ENCODE measurements at places on chromosomes 6 and 20. TPM values are rescaled to one million over a fixed set of nuclear protein-coding genes. Genes with fewer than 3 reads are reported as not detected.

DNA sequence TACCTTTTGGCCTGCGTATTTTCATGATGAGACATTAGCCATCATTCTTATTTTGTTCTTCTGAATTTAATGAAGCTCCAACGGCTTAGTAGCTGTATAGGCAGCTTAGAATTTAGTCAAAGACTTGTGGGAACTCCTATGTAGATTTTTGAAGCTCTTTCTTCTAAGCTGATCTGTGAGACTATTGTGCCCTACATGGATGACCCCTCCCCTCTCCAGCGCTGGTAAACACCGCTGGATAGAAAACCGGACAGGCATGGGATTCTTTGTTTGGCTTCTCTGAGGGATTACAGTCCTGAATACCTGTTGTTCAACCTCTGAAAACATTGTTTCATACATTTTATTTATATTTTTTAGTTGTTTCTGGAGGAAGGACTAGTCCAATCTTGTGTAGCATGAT, 1353.4 kb downstream of the GRIK2 start:
- DNase-seq: no peak
- H3K27me3 ChIP-seq: no peaks in the 10 kb centered on the region
- H3K4me1 ChIP-seq: no peaks in the 10 kb centered on the region
- no peaks in the 10 kb centered on the region for H3K36me3 ChIP-seq
- no peak overlapping the region for H3K27ac ChIP-seq
- H3K4me3 ChIP-seq: no peak overlapping the region

DNA sequence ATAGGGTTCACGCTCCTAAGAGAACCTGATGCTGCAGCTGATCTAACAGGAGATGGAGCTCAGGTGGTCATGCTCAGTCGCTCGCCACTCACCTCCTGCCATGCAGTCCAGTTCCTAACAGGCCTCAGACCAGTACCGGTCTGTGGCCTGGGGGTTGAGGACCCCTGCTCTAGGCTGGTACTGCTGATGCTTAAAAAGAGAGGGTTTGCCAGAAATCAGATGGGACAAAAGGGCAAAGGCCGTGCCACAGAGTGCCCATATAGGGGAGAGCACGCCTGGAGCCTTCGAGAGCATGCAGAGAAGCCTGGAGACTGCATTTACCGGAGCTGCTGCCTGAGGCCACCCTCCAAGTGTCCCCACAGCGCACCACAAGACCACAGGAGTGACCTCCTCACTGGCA, 75.5 kb downstream of the PTPN1 start:
- peaks cover 94% of the 10 kb centered on the region for H3K36me3 ChIP-seq
- H3K27ac ChIP-seq: no peak overlapping the region
- H3K27me3 ChIP-seq: no peaks in the 10 kb centered on the region
- H3K4me1 ChIP-seq: no peaks in the 10 kb centered on the region
- DNase-seq: no peak

DNA sequence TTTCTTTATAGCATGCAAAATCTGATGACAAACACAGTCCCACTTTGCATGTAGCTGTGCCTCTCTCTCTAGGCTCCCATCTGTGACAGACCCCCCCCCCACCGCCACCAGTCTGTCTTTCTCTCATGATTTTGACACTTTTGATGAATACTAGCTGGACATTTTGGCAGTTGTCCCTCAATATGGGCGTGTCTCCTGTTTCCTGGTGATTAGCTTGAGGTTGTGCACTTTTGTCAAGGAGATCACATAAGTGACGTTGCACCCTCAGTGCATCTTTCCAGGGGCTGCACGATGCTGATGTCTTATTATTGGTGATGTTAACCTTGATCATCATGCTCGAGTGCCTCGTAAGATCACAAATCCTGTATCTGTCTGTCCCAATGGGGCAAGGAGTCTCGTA, 155.1 kb downstream of the EYA2 start:
- no peak for DNase-seq
- H3K27ac ChIP-seq: no peak overlapping the region
- H3K27me3 ChIP-seq: no peaks in the 10 kb centered on the region
- H3K36me3 ChIP-seq: no peaks in the 10 kb centered on the region
- H3K4me1 ChIP-seq: no peaks in the 10 kb centered on the region

GRCh38 chr20:7291946-7292345, 524.5 kb downstream of the BMP2 start:
- no peaks in the 10 kb centered on the region for H3K4me1 ChIP-seq
- no peaks in the 10 kb centered on the region for H3K36me3 ChIP-seq
- H3K4me3 ChIP-seq: no peak overlapping the region
- no peaks in the 10 kb centered on the region for H3K27me3 ChIP-seq
- no peak for DNase-seq

Gene SEL1L2
- 1.5 TPM for total RNA-seq

GRCh38 chr6:80329496-80329895, 223.0 kb downstream of the BCKDHB start:
- peaks cover 23% of the 10 kb centered on the region for H3K4me1 ChIP-seq
- no peak for DNase-seq
- no peaks in the 10 kb centered on the region for H3K36me3 ChIP-seq
- H3K27ac ChIP-seq: no peak overlapping the region
- H3K27me3 ChIP-seq: no peaks in the 10 kb centered on the region

Gene SERINC3
- 89.5 TPM for total RNA-seq

- H3K4me1 ChIP-seq: no peaks in the 10 kb centered on the region
- no peaks in the 10 kb centered on the region for H3K27me3 ChIP-seq
- no peaks in the 10 kb centered on the region for H3K36me3 ChIP-seq
- H3K4me3 ChIP-seq: no peak overlapping the region
- H3K27ac ChIP-seq: no peak overlapping the region
Measured at GRCh38 chr6:6932968-6933367, 174.8 kb upstream of the RREB1 start.

DNA sequence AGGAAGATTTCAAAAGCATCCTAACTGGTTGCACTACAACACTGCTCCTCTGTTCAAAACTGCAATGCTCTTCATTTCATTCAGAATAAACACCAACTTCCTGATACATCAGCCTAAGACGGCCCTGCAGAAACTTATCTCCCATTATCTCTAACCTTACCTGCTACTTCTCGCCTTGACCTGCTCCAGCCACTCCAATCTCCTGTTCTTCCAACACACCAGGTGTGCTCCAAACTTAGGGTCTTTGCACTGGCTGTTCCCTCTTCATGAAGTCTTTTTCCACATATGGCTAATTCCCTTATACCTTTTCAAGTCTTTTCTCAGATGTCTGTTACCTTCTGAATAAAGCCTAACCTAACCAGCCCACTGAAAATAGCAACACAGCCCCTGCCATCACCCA, 32.1 kb downstream of the PHIP start:
- no peaks in the 10 kb centered on the region for H3K4me1 ChIP-seq
- no peaks in the 10 kb centered on the region for H3K36me3 ChIP-seq

DNA sequence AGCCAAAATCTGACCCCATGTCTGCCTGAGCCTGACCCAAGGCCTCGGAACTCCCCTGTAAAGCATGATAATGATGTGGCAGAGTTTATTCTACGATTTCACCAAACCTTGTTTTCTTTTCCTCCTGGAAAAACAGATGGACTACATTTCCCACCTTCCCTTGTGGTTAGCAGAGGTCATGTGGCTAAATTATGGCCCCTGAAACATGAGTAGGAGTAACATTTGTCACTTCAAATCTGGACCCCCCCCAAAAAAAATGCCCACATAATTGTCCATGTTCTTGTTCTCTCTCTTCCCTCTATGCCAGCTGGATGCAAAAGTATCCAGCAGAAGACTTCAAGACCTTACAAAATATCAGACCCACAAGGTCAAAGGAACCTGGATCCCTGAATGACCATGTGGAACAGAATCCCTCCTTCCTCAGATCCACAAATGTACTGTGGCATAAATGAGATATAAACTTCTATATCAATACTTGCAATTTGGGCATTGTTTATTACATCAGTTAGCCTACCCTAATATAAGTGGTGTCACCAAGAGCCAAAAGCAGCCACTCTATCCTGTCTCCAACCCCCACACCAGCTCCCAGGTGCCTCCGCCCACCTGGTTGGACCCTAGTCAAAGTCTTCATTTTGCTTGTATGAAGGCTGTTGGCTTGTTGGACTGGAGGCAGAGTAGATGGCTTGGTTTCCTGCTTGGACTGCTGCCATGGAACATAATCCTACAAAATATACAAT, 1.4 kb downstream of the C20orf96 start:
- H3K27me3 ChIP-seq: no peaks in the 10 kb centered on the region
- no peaks in the 10 kb centered on the region for H3K36me3 ChIP-seq
- no peak for DNase-seq
- H3K4me3 ChIP-seq: peak overlapping the region; percentile 74
- H3K27ac ChIP-seq: no peak overlapping the region

GRCh38 chr6:142544199-142544838, 242.5 kb downstream of the ADGRG6 start:
- H3K36me3 ChIP-seq: no peaks in the 10 kb centered on the region
- DNase-seq: no peak
- no peak overlapping the region for H3K4me3 ChIP-seq
- H3K27ac ChIP-seq: no peak overlapping the region
- no peaks in the 10 kb centered on the region for H3K4me1 ChIP-seq

DNA sequence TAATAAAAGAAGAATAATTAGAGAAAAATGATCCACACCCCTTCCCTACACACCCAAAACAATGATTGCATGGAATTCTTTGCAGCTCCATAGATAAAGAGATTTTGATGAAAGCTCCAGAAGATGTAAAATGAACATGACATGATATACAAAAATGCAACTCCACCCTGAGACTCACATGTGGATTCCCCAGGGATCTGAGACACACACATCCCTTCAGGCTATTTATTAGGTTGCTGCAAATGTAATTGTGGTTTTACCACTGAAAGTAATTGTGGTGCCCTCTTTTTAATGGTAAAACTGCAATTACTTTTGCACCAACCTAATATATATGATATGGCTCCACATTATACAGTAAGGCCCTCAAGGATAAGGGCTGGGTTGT, 40.4 kb upstream of the TBC1D7 start:
- DNase-seq: no peak
- no peak overlapping the region for H3K27ac ChIP-seq
- peaks cover 14% of the 10 kb centered on the region for H3K36me3 ChIP-seq
- no peak overlapping the region for H3K4me3 ChIP-seq
- no peaks in the 10 kb centered on the region for H3K27me3 ChIP-seq

- DNase-seq: no peak
- H3K36me3 ChIP-seq: peaks cover 18% of the 10 kb centered on the region
- no peaks in the 10 kb centered on the region for H3K4me1 ChIP-seq
- no peak overlapping the region for H3K27ac ChIP-seq
- H3K27me3 ChIP-seq: no peaks in the 10 kb centered on the region
Measured at GRCh38 chr6:159819098-159819497, 19.0 kb downstream of the PNLDC1 start.

DNA sequence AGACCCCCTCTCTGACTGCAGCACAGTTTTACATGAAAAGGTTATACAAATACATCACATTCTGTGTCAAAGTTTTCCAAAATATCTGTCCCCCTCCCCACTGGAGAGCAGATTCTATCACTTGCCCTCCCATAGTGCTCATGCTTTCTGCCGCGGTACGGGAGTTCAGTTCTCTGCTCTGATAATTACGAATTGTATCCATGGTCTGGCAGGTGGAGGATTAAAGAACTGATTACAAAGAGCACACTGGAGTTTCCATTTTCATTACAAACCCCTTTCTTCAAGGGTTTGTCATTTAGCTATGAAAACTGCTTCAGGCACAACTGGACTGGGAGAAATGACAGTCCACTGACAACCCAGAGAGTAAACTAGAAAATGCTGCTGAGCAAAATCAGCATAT, 166.0 kb downstream of the PDSS2 start:
- no peaks in the 10 kb centered on the region for H3K36me3 ChIP-seq
- H3K27me3 ChIP-seq: no peaks in the 10 kb centered on the region
- peaks cover 11% of the 10 kb centered on the region for H3K4me1 ChIP-seq
- H3K27ac ChIP-seq: no peak overlapping the region
- no peak for DNase-seq

GRCh38 chr20:21862259-21862946, 156.9 kb downstream of the PAX1 start:
- no peaks in the 10 kb centered on the region for H3K36me3 ChIP-seq
- no peaks in the 10 kb centered on the region for H3K27me3 ChIP-seq
- H3K4me1 ChIP-seq: no peaks in the 10 kb centered on the region
- no peak overlapping the region for H3K4me3 ChIP-seq

GRCh38 chr6:135163440-135163738, 17.7 kb upstream of the MYB start:
- H3K4me1 ChIP-seq: no peaks in the 10 kb centered on the region
- H3K36me3 ChIP-seq: no peaks in the 10 kb centered on the region
- peaks cover 4% of the 10 kb centered on the region for H3K27me3 ChIP-seq
- DNase-seq: no peak

DNA sequence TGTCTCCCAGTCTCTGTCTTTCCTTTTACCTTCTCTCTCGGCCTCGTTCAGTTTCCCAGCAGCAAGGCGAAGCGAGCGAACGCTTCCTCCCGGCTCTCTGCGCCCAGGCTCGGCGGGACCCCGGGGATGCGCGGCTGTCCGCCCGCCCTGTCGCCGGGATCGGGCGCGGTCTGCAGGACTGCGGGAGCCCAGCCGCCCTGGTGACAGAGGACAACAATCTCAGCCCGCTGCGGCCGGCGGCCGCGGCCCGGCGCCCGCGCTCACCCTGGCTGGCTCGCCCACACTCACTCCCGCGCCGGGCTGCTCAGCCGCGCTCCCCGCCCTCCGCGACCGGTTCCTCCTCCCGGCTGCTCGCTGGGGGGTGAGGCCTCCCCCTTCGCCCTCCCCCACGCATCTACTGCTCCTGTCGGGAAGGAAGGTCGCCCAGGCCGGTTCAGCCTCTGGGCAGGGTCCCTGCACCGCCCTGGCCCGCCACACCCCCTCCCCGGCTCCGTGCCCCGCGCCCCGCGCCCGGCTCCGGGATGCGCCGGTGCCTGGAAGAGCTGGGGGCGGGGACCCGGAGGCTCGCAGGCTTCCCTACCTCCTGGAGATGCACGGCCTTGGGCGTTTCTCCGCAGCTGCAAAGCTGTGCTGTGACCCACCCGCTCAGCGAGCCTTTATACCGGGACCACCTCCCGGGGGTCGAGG, 410 bp downstream of the SYNE1 start:
- H3K4me3 ChIP-seq: peak overlapping the region; percentile 71
- no peaks in the 10 kb centered on the region for H3K36me3 ChIP-seq
- H3K27ac ChIP-seq: peak overlapping the region; percentile 50
- H3K27me3 ChIP-seq: no peaks in the 10 kb centered on the region
- peak; percentile 59 for DNase-seq
- peaks cover 4% of the 10 kb centered on the region for H3K4me1 ChIP-seq

Gene CCN2
- 19.7 TPM for total RNA-seq

Gene OR2B6
- not detected for total RNA-seq

Gene APOBEC2
- total RNA-seq: 135 TPM

Gene HTR1B
- total RNA-seq: not detected

- peak overlapping the region; percentile 77 for H3K4me3 ChIP-seq
- peaks cover 2% of the 10 kb centered on the region for H3K36me3 ChIP-seq
- peak overlapping the region; percentile 98 for H3K27ac ChIP-seq
- DNase-seq: no peak
- H3K4me1 ChIP-seq: peaks cover 24% of the 10 kb centered on the region
Measured at GRCh38 chr6:109096208-109096607, 901 bp downstream of the CEP57L1 start.

Data from psoas muscle (tissue), 8 donors.